Smooth muscle cell of bladder (primary cell): ENCODE measurements at places on chromosomes 3 and 15. TPM values are rescaled to one million over a fixed set of nuclear protein-coding genes. Genes with fewer than 3 reads are reported as not detected.

Gene NEIL1
- total RNA-seq = 5.1 and 6.2 TPM in 2 replicates

Gene TEX9
- 3.1 and 3.8 TPM in 2 replicates for total RNA-seq

Gene ARMC8
- 34.1 and 35.9 TPM in 2 replicates for total RNA-seq

Gene CFAP44
- 3.8 and 5.4 TPM in 2 replicates for total RNA-seq

Gene CAMKV
- not detected in 2 replicates for total RNA-seq

Gene ONECUT1
- 0.09 and 0.14 TPM in 2 replicates for total RNA-seq

Gene AMIGO3
- total RNA-seq = not detected in 2 replicates

Gene GALNT15
- 12.1 and 20.2 TPM in 2 replicates for total RNA-seq

Gene NECTIN3
- 34.9 and 43.1 TPM in 2 replicates for total RNA-seq

Gene CAPN3
- total RNA-seq = 1.6 and 1.7 TPM in 2 replicates

Gene TMEM212
- not detected in 2 replicates for total RNA-seq

Gene PIK3R4
- 25.3 and 32.7 TPM in 2 replicates for total RNA-seq

Gene THBS1
- 1,557 and 2,356 TPM in 2 replicates for total RNA-seq

Gene GADL1
- total RNA-seq = not detected in 2 replicates

Gene LCTL
- 0.28 and 0.37 TPM in 2 replicates for total RNA-seq

Gene HDGFL3
- 21.6 and 42.0 TPM in 2 replicates for total RNA-seq

Gene IQCB1
- 11.7 and 13.7 TPM in 2 replicates for total RNA-seq

Gene CHRNA5
- total RNA-seq = 0.09 and 0.14 TPM in 2 replicates

Gene IMPG2
- total RNA-seq = 0.14 and 0.18 TPM in 2 replicates

Gene TGM4
- not detected in 2 replicates for total RNA-seq
